Fibroblast of villous mesenchyme (primary cell): ENCODE measurements at places on chromosomes 5 and 9. TPM values are rescaled to one million over a fixed set of nuclear protein-coding genes. Genes with fewer than 3 reads are reported as not detected.

DNA sequence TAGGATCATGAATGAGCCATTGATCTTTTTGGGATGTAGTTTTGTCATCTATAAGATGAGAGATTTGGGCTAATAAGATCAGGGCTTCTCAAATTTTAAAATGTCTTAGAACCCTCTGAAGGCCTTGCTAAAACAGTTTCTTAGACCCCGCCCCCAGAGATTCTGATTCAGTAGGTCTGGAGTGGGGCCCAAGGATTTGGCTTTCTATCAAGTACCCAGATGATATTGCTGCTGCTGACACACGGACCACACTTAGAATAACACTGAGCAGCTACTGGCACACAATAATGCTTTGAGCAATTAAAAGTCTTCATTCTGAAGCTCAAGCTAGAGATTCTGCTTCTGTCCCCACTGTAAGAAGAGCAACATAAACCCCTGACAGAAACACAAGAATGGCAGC lies 216.7 kb downstream of the SMARCA2 start:
- no peak for DNase-seq

DNA sequence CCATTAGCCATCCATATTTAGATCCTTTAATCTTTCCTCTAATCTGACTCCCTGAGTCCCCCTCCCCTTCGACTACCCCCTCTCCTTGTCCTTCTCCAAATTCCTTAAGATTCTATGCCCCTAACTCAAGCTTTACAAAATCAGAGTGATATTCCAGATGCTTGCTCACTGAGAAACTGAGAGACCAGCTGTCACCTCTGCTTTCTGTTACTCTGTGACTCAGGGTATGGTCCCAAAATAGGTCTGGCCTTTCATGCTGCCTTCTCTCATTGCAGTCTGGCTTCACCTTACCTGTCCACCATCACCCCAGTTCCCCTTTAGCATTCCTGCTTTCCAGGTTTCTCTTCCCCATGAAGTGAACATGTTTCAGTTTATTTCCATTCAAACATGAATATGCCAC lies 383.3 kb upstream of the SLC30A5 start:
- DNase-seq: no peak

DNA sequence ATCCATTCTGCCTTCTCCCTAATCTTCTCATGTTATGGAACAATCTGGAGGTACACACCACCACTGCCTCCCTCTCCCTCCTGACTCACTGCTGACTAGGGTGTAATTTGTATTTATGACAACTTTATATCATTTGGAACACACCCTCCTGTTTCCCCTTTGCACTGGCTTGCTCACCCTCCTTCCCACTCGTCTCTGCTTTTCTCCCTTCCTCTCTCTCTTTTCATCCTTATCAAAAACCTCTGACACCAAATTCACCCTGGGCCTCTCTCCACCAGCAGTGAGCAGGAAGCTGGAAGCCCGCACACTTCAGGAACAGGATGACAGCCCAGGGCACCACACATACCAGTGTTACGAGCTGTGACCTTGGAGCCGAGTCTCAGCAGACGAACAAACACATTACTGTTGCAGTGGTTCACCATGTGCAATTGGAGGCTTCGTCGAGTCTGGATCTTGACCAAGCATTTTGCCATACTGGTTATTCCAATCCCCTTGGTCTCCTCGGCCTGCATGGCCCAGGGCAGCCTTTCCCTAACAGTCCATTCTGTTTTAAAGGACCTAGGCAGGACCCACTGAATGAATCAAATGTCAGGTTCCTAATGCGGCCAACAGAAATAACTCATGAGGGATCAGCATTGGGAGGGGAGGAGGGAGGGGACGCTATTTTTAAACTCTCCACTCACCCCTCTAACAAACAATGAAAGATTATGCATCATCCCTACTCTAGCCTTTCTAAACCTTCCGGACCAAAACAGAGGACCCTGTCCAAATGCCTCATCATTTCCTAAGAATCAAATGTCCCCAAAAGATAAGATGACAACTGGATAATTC lies 203.9 kb upstream of the RASEF start:
- DNase-seq: peak; percentile 1

DNA sequence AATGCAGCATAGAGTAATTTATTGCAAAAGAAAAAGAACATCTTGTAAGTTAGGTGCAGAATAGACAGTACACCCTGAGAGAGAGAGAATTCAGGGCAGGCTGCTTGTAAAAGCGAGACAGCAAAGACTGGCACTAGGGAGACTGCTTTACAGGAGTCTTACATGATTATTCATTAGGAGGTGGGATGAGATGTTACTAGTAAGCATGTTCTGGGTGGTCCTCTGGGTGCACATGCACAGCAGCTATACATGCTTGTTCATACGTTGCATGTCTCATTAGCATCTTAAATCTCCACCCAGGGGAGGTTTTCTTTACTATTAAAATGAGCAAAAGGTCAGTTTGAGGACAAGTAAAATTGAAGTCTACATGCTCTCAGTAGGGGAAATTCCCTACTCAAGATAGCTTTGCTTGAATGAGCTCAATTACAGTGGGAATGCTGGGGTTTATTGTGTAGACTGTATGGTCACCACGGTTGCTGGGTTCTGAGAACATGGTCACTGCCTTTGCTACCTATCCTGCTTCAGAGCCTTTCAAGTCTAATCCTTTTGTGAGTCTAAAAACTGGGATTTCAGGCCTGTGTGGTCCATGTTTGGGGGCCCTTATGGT lies 60.6 kb downstream of the RGS7BP start:
- DNase-seq: no peak

GRCh38 chr5:118999696-119000095 lies 11.3 kb upstream of the DTWD2 start:
- no peak for DNase-seq

DNA sequence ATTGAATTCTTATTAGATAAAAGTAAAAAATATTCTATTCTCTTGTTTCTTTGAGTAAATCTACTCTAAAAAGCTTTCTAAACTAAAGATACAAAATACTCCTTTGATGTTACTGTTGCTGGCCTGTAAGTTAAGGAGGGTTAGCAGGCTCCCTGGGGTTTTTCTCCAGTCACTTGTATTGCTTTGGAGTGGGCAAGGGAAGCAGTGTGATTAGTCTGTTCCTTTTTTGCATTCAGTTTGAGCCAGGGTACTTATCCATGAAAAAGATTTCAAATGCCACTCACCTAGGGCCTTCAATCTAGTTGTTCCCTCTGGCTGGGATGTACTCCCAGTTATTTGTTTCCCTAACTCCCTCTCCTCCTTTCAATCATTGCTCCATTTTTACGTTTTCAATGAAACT lies 256.2 kb upstream of the SMC2 start:
- DNase-seq: no peak

GRCh38 chr9:110309681-110310080 lies 28.0 kb downstream of the TXNDC8 start:
- DNase-seq: no peak

- no peak for DNase-seq
These were observed 6.2 kb downstream of the VPS13A start for GRCh38 chr9:77183581-77183980.

DNA sequence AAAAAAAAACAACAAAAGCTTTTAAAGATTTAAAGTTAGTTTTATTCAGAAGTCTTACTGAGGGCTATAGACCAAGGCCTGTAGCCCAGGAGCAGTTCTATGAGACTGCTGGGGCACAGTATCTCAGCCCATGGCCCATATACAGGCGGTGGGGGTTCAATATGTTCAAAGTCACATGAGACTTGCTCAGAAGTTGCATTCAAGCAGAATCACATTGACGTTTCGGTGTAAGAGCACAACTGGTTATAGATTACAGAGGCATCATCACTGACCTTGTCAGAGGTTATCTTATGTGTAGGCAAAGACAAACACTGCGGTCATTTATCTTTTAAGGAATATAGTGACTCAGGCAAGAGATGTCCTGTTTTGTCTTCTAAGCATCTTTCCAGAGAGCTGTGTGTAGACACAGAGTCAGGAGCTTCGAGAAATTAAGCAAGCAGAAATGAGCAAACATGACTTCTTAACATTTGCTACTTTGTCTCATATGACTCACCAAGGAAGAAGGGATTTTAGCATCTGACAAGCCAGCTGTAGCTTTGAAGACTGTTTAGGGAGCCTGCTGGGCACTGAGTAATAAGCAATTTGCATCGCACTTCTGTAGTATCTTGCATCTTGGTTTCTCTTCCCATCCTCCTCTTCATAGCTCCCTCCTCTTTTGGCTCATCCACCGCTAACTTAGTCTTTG lies 12.9 kb upstream of the F2RL1 start:
- peak; percentile 100 for DNase-seq

Gene SPINK13
- total RNA-seq: not detected in 2 replicates

Gene F2R
- total RNA-seq: 117 and 144 TPM in 2 replicates

Gene NMRK1
- 8.6 and 11.9 TPM in 2 replicates for total RNA-seq

Gene RASGEF1C
- not detected in 2 replicates for total RNA-seq

Gene ZDHHC11B
- total RNA-seq: not detected in 2 replicates
